NCI-H748 treated with DMSO at 0.1 percent for 48 hours (cell line): ENCODE measurements at places on chromosomes 12 and 14.

GRCh38 chr12:31318657-31319269 is 7.2 kb downstream of the SINHCAF start:
- DNase-seq: no peak

GRCh38 chr14:91654836-91655235 is 77.0 kb downstream of the CATSPERB start:
- DNase-seq: no peak

DNA sequence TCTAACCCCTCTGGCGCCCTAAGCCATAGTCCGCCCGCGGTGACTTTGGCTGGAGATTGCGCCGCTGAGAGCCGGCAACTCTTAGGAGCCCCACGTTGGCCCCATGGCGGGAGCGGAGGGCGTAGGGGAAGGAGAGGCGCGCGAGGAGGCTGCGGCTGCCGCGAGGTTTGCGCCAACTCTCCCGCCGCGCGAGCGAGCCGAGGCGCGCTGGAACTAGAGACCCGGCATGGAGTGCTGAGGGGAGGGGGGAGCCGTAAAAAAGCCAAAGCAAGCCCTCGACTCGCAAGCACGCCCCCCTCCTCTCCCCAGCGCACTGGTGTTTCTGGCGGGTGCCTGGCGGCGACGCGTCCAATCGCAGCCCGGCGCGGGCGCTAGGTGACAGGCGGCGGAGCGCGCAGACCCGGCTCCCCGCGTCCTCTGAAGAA is at the start of gene SYT10:
SYT10 (minus strand) TSS at position 233 of the 425 bp plus-strand sequence. CDS start 297 bp downstream, outside the sequence.
- peak; percentile 91 for DNase-seq

- DNase-seq: no peak
Measured at GRCh38 chr14:69090187-69090789, 62.6 kb downstream of the DCAF5 start.

DNA sequence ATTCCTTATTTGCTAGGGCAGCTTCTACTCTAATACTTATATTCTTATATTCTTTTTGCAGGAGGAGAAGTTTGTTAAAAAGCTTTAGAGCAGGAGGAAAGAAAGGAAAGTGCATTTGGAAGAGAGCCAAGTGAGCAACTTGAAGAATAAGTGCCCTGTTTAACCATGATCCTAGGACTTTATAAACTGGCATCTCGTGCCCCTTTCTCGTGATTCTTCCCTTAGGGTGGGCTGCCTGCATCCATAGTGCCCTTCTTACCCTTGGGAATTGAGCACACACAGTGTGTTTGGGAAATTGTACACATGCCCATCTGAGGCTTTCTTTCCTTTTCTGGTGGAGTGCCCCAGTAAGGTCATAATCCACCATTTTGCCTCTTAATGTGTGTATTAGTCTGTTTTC is 141.9 kb downstream of the NUBPL start:
- DNase-seq: no peak

- no peak for DNase-seq
Measured at GRCh38 chr14:92958373-92959188, 35.6 kb downstream of the CHGA start.
